ENCODE measurements at places on chromosomes 3 and 15.

DNA sequence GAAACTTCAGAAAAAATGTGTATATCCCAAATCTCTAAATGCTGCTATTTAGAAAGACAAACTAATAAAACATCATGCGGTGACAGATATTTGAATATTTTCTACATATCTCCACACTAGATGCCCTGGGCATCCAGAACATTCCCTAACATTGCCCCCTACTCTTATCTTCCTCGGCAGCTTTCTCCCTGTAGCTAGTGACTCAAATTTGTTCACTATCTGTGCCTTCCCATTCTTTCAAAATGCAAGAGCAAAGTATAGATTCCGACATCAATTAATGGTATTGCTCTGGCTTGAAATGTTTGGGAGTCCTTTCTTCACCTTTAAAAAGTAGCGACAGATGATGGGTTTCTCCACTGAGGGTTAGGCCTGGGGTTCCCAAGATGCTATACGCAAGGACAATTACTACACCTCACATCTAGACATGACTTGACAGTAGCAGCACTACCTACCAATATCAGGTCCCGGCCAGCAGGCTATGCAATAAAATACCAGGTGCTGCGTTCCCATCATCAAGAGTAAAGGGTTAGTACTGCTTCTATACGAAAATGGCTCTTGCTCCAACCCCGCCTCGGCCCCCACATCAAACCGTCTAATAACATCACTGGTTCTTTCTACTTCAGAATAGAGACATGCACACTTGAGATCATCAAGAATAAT, 631 bp downstream of the UBR1 start:
- DNase-seq, result no peak

DNA sequence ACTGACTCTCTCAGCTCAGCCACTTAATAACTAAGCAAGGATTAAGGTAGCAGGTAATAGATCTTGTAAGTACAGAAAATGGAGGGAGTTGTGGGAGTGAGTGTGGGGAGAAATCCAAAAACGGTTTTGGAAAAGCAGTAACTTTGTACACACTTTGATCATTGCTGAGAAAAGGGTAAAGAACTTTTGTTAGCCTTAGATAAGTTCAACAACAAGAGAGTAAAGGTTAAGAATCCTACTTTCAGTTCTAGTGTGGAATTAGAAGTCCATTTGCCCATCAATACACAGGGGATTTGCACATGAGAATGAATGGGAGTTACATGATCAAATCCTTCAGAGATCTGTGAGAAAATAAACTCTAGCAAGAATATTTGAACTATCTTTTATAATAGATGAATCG, 528.7 kb downstream of the SOX2 start:
- DNase-seq, result no peak

- DNase-seq, result no peak
Observed at GRCh38 chr15:100769043-100769974, 110.3 kb upstream of the ALDH1A3 start.

- no peak for DNase-seq
Observed at GRCh38 chr3:172002512-172003078, 36.8 kb upstream of the FNDC3B start.

- DNase-seq, result no peak
Observed at GRCh38 chr3:35254917-35255316, 384.4 kb upstream of the ARPP21 start.

DNA sequence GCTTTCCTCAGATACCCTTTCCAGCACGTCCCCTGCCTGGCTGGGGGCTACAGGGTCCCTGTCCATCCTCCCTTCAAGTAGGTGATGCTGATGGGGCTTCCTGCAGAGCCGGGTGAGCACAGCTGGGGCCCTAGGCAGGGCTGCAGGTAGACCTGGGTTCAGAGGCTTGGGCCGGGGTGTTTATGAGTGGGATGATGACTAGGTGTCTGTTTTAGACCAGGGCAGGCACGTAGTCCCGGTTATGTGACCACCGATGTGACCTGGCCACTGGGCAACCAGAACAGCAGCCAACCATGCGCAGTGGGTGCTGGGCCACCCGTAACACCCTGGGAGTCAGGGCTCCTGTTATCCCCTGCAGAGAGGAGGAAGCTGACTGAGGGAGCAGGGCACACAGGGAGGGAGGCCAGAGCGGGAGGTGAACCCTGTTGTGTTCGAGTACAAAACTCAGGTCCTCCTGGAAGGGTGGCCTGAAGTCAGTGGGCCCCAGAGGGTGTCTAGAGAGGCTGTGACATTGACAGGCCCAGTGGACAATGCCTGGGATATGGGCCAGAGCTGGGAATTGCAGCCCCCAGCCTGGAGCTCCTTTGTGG, 101.6 kb downstream of the PLXNA1 start:
- no peak for DNase-seq

GRCh38 chr3:44375450-44375849, 36.9 kb downstream of the TCAIM start:
- no peak for DNase-seq

- peak; percentile 36 for DNase-seq
Observed at GRCh38 chr3:160921020-160921635, 165.1 kb downstream of the PPM1L start.

DNA sequence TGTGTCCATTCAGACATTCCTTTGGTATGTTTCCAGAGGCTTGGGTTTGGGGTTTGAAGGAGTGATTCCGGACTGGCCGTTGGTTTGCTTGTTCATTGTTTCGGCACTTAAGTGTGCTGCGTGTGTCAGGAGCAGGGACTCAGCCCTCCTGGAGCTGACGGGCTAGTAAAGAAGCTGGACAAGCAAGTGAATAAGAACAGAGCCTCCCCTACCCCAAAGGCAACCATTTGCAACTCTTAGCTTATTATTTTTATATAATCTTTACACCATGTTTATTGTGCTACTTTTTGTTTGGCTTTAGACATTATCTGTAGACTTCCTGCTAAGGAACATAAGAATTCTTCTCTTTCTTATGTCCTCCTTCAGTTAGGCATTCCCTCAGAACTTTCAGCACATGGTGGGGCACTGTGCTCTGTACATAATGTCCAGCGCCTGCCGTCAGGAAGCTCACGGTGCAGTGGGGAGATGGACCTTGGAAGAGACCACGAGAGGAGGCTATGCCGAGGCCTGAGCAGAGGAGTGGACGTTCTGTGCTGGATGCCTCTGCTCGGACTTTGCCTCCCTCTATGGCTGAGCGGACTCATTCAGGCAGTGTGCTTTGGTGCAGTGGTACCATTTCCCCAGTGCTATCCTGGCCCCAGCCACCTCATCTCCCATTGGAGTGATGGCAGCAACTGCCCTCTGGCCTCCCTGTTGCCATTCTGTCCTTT, 65.4 kb downstream of the EEFSEC start:
- no peak for DNase-seq
